Stimulated activated naive CD8-positive, alpha-beta T cell treated with anti-CD3 and anti-CD28 coated beads, Interleukin-15, amount 100 ng/mL, for 72 hours (primary cell): ENCODE measurements at places on chromosomes 6 and 20.

- DNase-seq: no peak
Measured at GRCh38 chr6:43491750-43492661, 14.6 kb downstream of the TJAP1 start.

GRCh38 chr6:150069706-150070105, 785 bp upstream of the ULBP3 start:
- no peak for DNase-seq

GRCh38 chr6:111124406-111124805, 37.1 kb downstream of the SLC16A10 start:
- DNase-seq: no peak

DNA sequence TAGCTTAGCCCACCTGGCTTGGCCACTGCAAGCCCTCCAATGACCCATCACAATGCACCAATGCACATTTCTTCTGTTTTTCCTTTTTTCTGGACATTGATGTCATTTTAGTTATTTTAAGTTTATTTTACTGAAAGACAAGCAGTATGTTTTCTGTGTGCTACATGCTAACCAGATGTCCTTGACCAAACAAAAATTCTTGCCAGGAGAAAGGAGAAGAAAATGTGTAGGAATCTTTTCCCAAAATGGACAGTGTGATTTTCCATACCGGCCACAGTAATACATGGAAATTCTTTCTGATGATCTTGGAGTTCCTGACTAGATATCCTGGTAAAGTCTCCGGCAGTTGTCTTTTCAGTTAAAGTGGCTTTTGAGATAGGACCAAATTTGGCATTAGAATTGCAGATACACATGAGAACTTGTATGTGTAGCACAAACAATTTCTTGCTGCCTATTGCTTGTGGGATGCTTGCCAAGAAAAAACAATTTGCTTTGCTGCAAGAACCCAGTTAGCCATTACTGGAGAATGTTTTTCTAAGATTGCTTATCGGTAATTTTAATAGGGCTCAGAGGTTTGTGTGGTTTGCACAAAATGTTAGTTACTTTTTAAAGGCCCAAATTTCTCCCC, 696.5 kb upstream of the CITED2 start:
- no peak for DNase-seq

DNA sequence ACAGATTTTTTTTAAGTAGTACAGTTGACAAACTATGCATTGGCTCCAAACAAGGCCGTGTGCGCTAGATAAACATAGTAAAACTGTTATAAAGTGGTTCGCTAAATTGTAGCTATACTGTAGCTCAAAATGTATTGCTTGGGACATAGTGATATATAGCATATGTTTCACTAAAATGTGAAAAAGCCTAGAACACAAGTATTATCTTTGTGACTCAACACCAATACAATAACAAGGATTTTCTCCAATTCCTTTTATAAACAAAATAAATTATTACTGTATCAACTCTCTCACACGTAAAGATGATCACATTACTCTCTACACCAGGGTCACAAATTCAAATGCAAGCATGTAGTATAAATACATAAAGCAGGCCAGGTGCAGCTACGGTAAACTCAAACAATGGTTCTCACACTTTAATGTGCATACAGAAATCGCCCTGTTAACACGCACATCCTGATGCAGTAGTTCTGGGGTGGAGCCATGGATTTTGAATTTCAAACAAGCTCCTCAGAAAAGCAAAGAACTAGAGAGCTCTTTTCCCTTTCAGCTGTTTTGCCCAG, 214.6 kb downstream of the GMDS start:
- no peak for DNase-seq

GRCh38 chr6:139161169-139161568, 26.3 kb downstream of the HECA start:
- DNase-seq: peak; percentile 65

DNA sequence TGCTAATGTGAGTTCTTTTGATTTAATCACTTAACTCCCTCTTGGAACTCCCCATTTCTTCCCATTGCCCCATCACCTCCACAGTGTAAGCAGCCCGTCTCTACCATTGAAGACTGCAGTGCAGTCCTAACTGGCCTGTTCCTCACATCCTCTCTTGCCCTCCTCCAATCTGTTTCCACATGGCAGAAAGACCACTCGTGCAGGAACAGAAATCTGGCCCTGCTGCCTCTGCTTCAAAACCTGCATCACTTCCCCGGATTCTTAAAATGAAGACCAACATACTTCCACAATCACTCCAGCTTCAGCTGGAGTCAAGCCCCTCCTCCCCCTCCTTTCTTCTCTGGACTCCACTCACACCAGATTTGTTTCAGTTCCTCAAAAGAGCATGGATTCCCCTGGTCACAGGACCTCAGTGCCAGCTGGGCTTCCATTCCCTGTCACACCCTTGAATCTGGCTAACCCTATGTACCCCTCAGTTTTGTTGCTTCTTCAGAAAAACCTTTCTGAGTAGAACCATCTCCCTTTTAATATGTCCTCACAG, 802.3 kb downstream of the MAFB start:
- no peak for DNase-seq

DNA sequence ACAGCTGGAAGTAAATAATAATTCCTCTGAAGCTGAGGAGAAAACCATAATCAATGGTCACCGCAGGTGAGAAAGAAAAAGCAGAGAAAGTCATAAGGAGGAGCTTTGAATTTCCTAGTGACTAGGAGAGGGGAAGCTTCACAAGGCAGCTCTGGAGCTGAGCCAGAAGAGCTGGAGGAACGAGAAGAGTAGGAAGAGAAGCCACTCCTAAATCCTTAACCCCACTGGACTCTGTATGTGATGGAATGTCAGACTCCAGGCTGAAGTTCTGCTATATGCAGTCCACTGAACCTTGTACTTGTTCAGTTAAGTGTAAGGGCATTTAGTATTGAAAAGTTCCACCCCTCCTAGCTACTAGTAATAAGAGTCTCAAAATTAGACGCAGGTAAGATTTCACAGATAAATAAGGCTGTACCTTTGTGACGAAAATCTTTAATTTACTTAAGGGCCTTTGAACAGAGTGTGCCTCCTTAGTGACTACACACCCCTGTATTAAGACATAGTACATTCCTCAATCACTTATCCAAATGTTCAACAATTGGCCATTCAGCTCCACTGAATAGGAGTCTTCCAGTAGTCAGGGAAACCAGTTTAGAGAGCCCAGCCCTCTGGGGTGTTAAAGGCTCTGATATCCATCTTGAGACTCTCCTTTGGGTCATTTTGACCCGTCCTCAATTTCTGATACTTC, 71.4 kb upstream of the UFL1 start:
- no peak for DNase-seq

DNA sequence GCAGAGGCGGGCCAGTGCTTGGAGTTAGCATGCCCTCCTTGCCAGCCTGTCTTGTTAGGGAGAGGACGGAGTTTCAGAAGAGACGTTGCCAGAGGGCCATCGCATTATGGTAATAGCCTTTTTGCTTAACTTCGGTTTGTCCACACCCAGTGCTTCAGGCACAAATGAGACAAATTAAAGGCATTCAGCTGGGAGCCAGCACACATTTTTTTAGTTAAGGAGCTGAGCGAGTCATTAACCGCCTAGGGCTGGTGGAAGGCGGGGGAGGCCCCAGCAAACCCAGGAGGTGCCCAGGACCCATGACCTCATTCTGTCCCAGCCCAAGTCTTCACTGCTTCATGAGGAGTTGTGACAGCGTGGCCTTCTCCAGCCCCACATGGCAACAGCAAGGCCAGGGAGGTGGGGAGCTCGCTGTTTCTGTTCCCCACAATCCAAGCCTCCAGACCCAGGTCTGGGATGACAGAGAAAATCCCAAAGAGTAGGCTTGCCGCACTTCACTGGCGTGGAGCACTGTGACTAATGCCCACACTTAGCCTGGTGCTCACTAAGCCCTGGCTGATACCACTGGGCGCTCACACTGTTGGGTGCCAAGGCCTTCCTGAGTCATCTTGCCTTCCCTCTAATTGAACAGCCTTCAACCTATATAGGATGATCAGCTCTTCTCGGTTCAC, 237.1 kb downstream of the ANKRD60 start:
- DNase-seq: no peak

- DNase-seq: no peak
Measured at GRCh38 chr6:156904176-156904967, 127.2 kb downstream of the ARID1B start.

GRCh38 chr6:69954733-69955132, 88.4 kb downstream of the COL19A1 start:
- DNase-seq: no peak

DNA sequence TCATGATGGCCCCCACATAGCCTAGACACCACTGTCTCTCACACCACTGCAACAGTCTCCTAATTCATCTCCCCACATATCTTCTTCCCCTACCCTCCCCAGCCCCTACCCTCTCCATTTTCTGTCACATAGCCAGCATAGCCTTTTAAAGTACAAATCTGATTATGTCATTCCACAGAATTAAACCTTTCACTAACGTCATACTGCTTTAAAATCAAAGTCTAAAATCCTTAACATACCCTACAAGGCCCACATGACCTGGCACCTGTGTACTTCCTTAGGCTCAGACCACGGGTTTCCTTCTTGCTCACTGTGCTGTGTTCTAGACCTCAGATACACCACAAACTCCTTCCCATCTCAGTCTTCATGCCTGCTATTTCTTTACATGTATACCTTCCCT, 5.9 kb downstream of the OSTM1 start:
- no peak for DNase-seq
